ENCODE measurements at places on chromosomes 2 and 18.

- DNase-seq = no peak
These were observed 112.7 kb upstream of the RBMS1 start for GRCh38 chr2:160606341-160606740.

DNA sequence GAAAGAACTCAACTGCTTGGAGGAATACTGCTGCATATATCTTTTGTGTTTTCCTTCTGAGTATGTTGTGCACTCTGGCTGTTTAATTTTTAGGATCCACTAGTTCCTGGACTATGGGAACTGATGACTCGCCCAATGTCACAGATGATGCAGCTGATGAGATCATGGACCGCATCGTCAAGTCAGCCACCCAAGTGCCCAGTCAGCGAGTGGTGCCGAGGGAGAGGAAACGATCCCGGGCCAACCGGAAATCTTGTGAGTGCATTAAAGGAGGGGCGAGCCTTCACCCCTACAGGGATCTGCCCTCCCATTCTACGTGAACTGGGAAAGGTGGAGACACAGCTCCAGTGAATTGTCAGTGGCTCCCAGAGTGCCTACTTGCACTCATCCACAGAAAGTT is 59.6 kb downstream of the TPGS2 start:
- no peak for DNase-seq

- DNase-seq = no peak
These were observed 227.9 kb upstream of the SPRED2 start for GRCh38 chr2:65660340-65660739.

DNA sequence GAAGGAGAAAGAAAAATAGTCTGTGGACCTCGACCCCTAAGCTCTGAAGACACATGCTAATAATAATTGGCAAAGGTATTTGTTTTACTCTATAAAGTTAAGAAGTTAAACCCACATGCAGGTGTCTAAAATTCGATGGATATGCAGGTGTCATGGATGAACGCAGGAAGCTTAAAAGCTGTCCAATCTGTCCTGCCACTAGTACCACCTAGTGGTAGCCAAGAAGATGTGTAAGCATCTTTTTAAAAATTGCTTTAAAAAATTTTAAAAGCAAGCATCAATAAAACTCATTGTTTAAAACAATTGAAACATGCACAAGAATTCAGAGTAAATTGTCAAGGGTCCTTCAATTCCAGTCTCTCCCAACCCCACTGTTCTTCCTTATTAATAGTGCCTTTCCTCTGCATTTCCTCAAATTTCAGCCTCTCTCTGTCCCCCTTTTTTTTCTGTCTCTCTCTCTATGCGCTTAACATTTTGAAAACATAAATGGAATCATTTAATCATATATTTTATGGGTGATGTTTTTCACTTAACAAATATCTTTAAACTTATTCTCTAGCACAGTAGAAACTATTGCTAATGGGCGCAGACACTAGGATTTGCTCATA is 30.6 kb upstream of the PPP3R1 start:
- DNase-seq = peak; percentile 67

DNA sequence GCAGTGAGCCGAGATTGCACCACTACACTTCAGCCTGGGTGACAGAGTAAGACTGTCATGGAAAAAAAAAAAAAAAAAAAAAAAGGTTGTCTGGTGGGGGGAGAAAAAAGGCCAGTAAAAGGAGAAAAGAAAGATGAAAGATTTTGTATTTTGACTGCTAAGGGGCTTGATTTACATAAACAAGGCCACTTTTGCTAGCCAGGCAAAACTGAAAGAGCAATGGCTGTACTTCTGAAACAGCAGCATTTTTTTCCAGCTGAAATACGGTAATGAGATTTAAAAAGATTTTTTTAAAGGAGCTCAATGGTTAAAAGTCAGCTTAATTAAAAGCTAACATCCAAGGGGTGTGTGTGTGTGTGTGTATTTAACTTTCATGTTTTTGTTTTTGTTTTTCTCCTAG is 11.3 kb upstream of the OXER1 start:
- DNase-seq = no peak

GRCh38 chr2:134468776-134469175 is 214.9 kb downstream of the MGAT5 start:
- no peak for DNase-seq

DNA sequence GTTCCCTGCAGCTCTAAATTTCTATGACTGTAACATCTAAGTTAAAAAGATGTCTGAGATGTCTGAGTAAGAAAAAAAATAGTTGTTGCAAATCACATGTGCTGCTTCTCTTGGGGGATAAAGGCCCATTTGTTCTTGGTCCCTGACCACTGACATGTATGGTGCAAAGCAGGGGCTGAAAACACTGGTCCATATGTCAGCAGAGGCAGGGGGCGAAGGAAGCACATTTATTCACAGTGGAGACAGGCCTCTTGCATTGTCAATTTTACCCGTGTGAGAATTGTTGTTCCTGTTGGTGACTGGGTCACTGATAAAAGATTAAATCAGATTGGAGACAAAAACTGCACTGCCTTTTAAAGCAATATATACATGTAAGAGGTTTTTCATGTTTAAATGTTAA is 38.8 kb downstream of the PRKCE start:
- no peak for DNase-seq

DNA sequence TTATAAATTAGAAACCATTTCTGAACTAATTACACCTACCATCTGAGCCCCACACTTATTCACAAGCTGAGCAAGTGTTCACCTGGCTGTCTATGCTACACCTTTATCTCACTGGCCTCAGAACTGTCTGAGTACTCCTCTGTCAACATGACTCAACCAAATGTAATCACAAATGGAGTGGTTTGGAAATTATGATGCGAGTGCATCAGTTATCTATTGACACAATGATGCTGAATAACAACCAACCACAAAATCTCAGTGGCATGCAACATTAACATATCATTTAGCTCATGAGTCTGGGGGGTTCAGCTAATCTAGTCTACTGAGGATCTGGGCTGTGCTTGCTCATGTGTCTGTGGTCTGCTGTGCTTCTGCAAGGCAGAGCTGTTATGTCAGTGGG is 184.2 kb upstream of the NXPH2 start:
- DNase-seq = no peak

GRCh38 chr18:24778810-24779418 is 318.5 kb downstream of the HRH4 start:
- no peak for DNase-seq

GRCh38 chr2:151478011-151478410 is 68.3 kb downstream of the RIF1 start:
- DNase-seq = no peak

DNA sequence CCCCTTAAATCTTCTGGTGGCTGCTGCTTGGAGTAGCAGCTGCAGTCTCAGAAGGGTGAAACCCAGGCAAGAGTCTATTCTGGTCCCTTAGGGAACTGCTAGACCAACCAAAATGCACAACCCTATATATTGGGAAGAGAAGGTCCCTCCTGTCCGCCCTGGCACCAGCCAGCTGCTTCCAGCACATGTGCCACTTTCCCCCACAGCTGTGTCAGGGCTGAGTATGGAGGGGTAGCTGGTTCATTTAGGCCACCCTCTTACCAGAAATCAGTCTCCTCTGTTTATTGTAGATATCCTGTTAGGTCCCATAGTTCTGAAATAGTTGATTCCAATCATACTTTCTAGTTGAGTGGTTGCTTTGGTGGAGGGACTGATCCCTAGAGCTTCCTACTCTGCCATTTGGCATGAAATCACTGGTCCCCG is 68.9 kb downstream of the BIRC6 start:
- no peak for DNase-seq

GRCh38 chr2:44351088-44351487 is 10.2 kb downstream of the PREPL start:
- DNase-seq = no peak

- DNase-seq = no peak
These were observed 428.7 kb upstream of the TRIB2 start for GRCh38 chr2:12288048-12288447.

GRCh38 chr2:62475172-62476011 is 30.6 kb downstream of the TMEM17 start:
- DNase-seq = no peak

- no peak for DNase-seq
These were observed 327.6 kb downstream of the TDRD15 start for GRCh38 chr2:21451403-21451802.

DNA sequence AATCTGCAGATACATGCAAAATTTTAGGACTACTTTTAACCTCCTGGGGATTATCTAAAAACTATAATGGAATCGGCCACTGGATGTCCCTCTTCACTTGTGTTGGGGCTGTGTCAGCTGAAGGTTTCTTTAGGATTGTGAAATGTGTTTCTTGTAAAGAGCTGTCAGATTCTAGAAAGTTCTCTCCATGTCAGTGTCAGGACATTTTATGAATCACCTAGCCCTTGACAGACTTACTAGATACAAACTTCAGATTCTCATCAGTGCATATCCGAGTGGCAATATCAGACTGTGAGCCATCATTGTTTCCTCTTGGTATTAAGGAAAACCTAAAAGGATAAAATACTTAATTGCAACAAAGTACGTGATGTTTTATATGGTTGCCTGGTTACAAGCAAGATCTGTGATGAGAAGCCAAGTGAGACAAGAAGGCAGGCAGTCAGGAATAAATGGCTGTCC is 107.3 kb downstream of the CPS1 start:
- DNase-seq = no peak

DNA sequence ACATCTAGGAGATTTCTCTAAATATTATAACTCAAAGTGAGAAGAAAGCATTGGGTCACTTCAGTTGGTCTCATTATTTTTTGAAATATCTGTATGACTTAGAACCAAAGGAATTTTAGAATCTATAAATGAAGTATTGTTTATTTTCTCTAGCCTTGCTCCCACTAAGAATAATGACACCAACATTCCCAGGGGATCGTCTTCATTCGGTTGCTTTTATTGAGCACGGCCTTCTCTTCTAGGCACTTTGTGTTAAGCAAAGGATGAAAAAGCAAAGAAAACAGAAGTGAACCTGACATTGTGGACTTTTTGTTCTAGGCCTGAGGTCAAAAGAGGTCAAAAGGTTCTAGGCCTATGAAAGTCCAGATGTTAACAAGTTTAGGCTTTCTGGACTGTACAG is 231.9 kb downstream of the GALR1 start:
- DNase-seq = no peak

DNA sequence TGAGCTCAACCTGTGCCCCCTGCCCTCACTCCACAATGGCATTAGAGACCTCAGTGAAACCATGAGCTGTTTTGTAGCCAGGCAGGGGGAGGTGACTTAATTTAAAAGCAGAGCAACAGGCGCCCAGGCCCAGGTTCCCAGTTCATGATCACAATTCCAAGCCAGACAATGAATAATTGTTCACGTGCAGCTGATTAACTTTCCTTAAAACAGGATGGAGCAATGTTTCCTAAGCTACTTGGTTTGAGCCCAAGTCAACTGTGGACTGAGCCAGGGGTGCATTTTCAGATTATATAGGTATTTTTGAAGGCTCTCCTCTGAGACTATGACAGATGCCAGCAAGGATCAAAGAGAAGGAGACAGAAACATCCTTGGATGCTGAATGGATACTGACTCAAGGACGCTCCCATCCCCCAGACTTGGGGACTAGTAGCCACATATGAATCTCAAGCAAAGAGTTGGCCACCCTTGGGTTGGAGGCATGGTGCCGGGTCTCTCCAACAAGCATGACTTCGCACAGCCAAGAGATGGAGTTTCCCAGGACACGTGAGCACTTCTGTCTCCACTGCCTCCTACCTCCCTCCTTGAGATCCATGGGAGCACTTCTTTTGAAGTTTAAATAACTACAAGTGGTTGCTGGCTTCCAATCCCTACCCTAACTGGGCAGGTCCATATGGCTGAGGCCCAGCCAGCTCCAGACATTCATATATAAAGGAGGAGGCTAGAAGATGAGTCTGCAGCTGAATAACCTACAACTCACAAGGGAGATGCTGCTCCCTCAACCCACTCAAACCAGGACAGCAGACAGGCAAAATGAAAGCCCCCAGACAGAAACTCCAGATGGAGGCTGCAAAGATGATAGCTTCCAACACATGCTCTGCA is 12.7 kb downstream of the SMAD7 start:
- DNase-seq = no peak

GRCh38 chr2:200728630-200729029 is 83.1 kb upstream of the BZW1 start:
- DNase-seq = no peak

DNA sequence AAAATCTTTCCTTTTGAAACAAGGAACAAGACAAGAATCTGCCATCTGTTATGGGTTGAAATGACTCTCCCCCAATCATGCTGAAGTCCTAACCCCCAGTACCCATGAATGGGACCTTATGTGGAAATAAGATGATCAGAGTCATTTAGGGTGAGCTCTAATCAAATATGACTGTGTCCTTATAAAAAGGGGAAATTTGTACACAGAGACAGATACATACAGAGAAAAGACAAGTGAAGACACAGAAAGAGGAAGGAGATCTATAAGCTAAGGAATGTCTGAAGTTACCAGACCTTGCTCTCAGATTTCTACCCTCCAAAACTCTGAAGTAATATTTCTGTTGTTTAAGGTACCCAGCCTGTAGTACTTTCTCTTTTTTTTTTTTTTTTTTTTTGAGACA is 15.7 kb downstream of the TGFBRAP1 start:
- no peak for DNase-seq

DNA sequence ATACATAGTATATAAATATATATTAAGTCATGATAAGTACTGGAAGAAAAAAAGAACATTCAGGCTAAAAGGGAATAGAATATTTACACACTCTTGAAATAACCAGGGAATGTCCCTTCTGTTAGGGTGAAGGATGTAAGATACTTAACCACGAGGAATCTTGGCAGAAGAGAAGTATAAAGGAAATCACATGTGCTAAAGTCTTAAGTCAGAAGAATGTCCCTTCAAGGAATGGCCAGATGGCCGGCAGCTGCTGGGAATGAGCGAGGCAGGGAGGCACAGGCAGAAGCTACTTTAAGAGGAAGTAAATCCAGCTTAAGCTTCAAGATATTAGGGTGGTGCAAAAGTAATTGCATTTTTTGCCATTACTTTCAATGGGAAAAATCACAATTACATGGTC is 5.5 kb downstream of the CCDC102B start:
- DNase-seq = no peak

GRCh38 chr2:60821587-60822302 is 59.6 kb upstream of the REL start:
- no peak for DNase-seq

DNA sequence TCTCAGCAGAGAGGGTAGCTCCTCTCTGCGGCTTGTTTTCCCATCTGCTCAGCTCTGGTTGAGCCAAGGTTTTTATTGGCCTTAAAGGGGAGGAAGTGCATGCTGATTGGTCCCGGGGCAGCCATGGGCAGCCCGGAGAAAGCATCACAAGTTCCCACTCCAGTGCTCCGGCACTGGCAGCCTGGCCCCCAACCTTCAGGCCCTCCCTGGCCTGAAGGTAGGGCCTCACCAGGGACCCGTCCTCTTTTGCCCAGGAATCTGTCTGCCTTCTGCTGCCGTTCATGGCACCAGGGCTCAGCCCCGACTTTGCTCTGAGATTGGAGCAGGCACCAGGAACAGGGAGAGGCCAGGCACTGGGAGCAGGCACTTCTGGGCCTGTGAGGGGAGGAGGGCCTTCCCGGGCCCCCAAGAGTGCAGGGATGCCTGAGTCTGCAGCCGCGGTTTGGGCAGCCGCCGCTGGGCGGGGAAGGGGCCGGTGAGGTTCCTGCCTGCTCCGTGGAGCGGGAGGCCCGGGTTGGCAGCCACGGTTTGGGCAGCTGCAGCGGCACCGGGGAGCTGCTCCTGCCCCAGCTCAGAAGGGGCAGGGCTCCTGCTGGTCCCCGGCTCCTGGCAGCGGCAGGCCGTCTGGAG is 17.5 kb upstream of the ILKAP start:
- DNase-seq = peak; percentile 23

GRCh38 chr2:67070826-67071225 is 326.3 kb upstream of the ETAA1 start:
- no peak for DNase-seq

GRCh38 chr2:257429-257828 is 6.4 kb downstream of the SH3YL1 start:
- DNase-seq = no peak

Measured in GM10248 (cell line).